ENCODE measurements at places on chromosomes 7 and 10. TPM values are rescaled to one million over a fixed set of nuclear protein-coding genes. Genes with fewer than 3 reads are reported as not detected.

The PRPS1L1 gene
- not detected for total RNA-seq

The BET1 gene
- total RNA-seq = 21.6 TPM

The DNAJB6 gene
- total RNA-seq = 137 TPM

The ENO4 gene
- total RNA-seq = not detected

The ASZ1 gene
- total RNA-seq = not detected

The TLX1 gene
- not detected for total RNA-seq

The WNT8B gene
- 0.24 TPM for total RNA-seq

The AGR2 gene
- total RNA-seq = not detected

The FBXO24 gene
- 0.41 TPM for total RNA-seq

- DNase-seq = no peak
Observed at GRCh38 chr7:155455776-155456737, 1.9 kb upstream of the EN2 start.

DNA sequence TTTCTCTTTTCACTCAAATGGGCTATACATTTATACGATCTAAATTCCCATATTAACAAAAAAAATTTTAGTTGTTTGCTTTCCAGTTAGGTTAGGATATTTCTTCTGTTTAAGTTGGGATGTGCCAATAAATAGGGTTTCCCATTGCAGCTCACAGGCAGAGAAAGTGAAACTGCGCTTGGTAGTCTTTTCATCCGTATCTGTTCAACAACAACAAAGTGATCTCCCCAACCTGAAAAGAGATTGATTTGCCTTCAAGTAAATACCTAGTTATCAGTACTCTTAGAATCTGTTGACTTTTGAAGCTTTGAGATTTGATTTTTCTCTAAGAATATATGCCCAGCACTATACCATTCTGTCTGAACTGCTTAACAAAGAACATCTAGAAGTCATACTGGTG lies 143.4 kb downstream of the DYNC1I1 start:
- no peak for DNase-seq

GRCh38 chr7:27260211-27260610 lies 17.6 kb downstream of the EVX1 start:
- no peak for DNase-seq

DNA sequence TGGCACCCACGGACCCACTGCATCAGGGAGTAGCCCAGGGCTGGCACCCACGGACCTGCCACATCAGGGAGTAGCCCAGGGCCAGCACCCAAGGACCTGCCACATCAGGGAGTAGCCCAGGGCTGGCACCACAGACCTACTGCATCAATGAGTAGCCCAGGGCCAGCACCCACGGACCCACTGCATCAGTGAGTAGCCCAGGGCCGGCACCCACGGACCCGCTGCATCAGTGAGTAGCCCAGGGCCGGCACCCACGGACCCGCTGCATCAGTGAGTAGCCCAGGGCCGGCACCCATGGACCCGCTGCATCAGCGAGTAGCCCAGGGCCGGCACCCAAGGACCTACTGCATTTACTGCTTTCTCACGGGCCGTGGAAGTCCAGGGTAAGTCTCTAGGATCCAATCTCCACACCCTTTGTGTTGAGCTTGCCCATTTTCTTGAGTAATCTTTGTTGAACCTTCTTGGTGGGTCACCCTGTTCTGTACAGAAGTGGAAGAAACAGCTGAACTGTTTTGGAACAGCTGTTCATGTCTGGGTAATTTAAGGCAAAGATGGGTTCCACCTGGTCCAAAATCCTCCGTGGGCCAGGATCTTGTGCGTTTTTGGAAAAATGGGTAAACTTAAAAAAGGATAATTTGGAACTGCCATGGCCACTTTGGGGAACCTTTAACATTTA lies 69.0 kb downstream of the VIPR2 start:
- DNase-seq = no peak

- DNase-seq = no peak
Observed at GRCh38 chr7:94632338-94633013, 23.5 kb downstream of the SGCE start.

- no peak for DNase-seq
Observed at GRCh38 chr7:26409661-26410547, 118.2 kb downstream of the SNX10 start.

GRCh38 chr10:77195101-77195500 lies 442.5 kb downstream of the KCNMA1 start:
- DNase-seq = no peak

- no peak for DNase-seq
Observed at GRCh38 chr10:73793456-73793855, 8.1 kb downstream of the ZSWIM8 start.

DNA sequence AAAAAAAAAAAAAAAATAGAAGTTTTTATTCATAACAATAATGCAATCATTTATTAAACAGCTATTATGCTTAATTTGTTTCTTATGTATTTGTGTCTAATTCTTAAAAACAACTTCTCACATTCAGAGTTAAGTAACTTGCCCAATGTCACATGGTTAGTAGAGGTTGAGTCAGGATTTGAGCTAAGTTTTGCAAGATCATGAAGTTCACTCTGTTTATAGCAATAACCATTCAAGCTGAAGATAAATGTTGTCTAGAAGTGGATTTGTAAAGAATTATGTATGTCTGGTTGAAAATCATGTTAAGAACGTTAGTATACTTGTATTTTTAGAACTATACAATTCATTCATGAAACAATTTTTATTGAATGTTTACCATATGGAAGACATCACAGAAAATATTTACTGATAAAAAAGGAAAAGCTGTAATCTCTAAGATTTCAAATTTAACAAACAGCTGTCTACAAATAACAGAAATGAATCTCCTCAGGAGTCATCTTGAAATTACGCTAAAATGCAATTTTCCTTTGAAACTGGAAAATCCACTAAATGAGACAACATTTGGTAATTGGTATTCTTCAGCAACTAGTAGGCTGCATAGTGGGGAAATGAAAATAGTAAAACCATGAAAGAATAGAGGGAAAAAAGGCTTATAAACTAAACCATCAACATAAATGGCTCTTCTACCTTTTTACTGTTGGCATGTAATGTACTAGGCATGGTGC lies 70.5 kb upstream of the AHR start:
- no peak for DNase-seq

DNA sequence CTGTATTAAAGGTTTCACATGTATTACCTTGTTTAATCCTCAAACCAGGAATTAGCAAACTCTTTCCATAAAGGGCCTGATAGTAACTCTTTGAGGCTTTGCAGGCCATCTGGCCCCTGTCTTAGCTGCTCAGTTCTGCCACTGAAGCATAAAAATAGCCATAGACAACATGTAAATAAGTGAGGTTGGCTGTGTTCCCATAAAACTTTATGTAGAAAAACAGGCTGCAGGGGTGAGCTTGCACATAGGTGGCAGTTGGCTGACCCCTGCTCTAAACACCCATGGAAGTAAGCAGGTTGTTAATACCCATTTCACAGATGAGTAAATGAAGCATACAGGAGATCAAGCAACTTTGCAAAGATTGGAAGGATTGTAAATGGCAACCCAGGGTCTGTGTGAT lies 1279.2 kb upstream of the AUTS2 start:
- DNase-seq = no peak

DNA sequence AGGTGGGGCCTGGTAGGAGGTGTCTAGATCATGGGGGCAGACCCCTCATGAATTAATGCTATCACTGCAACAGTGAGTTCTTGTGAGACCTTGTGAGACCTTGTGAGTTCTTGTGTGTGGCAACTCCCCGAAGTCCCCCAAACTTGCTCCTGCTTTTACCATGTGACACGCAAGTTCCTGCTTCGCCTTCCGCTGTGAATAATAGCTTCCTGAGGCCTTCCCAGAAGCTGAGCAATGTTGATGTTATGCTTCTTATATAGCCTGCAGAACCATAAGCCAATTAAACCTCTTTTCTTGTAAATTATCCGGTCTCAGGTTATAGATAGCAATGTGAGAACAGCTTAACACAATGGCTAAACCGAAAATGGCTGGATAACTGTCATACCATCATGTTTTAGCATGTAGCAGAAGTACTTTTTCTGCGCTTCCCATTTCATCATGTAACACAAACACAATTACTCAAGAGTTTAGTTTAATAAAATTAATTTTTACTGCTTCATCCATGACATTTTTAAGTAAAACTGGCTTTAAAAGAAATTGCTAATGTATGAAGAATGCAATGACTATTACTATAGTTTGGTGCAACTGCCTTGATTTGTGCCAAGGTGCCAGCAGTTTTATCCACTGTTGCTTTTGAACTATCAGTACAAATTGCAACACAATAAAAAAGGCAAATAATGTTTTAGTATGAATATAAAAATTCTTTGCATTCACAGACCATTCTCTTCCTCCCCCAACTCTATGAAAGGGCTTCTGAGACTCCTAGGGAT lies 87.7 kb upstream of the TMEM168 start:
- no peak for DNase-seq

GRCh38 chr10:34018129-34018528 lies 683.7 kb upstream of the NRP1 start:
- no peak for DNase-seq

DNA sequence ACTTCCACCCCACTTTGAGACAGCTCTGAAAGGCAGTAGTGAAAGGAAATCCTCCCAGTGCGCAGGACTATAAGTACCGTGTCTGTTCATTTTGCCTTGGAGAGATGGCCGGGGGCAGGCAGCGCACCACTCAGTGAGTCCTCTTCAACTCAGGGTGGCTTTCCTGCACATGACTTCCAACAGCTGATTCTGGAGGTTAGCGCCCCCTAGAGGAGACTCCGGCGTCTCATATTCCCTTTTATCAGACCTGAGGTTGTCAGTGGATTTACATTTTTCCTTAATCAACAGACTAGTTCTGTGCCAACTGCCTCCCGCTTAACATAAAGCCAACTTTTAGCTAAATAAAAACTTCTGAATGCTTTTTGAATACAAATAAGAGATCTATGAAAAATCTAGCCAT lies 101.0 kb downstream of the HERPUD2 start:
- DNase-seq = no peak

DNA sequence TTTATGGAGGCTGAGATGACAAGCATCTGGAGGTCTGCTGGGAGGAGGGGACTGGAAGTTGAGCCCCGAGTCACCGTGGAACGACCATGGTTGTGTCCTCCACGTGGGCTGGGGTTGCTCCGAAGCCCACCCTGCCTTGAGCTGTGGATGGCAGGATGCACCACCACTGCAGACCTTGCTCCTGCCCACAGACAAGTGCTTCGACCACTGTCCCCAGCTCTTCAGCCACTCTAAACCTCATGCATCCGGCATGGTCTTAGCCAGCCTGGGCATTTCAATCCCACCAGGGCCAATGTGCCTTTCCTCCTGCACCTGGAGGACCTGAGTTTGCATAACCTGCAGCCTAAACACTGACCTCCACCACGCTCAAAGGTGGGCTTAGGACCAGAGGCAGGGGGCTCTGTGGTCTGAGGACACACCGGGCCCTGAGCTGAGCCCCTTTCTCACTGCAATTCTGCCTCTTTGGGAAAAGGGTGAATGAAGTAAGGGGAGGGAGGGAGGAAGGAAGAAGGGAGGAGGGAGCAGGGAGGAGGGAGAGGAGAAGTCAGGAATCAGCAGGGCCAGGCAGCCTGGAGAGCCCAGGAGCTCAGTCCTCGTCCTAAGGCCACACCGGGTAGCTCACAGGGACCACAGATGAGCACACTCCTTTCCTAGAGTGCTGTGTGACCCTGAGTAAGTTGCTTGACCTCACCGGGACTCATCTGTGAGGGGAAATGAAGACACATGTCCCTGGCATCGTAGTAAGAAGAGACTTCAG lies 44.8 kb upstream of the DNAAF5 start:
- no peak for DNase-seq

DNA sequence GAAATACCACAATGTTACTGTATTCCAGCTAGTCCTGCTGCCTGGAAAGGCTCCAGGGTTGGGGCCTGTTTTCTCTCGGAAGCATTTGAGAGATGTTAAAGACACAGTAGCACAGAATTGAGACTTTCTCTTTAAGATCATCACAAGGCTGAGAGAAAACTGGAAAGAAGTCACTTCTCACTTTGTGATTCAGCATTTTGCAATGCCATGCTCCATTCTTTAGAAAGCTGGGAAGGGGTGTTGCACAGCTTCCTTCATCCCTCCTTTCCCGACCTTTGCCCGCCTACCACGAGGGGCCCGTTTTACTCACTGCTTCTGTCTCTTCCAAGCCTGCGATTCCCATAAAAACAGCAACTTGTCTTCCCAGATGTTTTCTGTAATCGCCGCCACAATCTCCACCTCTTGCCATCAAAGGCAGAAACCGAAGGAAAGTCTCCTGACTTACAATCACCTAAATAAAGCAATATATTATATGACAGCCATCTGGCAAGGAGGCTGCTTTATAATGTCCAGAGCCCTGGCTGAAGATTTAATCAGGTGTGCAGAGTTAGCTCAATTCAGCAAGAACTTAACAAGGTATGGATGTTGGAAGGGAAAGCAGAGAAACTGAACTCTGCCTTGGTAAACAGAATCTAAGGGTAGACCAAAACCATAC lies 18.9 kb downstream of the NOD1 start:
- no peak for DNase-seq

DNA sequence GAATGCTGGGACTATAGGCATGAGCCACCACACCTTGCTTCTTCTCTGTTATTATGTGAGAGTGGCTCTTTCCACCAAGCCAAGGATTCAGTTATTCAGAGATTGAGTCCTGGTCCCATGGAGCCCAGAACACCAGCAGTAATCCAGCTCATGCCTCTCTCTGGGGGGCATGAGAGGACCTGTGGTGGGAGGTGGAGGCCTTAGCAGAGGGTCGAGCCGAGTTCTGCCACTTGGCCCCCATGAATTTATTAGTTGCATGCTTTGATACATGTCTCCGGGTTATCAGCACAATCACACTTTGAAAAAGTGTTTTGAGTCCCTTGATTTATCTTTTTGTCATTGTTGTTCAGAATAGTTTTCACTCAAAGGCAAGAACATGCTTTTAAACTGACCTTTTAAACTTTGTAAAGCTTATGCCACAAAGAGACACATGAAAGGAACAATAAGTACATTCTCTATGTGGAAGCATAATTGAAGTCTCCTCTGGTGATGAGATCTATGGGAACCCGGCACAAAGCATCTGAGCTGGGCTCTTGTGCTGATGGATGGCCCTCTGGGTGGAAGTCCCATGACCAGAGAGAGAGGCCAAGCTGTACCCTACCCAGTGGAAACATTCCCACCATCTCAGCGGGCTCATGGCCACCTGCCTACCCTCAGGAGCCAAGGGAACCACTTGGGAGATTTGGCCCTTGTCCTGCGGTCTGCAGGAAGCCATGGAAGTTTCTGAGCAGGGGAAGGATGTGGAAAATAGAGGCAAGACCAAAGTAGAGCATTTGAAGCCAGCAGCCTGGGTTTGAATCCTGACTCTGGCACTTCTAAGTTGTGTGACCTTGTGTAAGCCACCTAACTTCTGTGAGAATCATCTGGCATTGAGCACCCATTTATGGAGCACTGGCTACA lies 53.9 kb downstream of the MINDY4 start:
- no peak for DNase-seq

- DNase-seq = no peak
Observed at GRCh38 chr7:128876127-128876526, 13.5 kb downstream of the ATP6V1F start.

GRCh38 chr7:13185139-13185538 lies 497.7 kb downstream of the ARL4A start:
- DNase-seq = no peak

DNA sequence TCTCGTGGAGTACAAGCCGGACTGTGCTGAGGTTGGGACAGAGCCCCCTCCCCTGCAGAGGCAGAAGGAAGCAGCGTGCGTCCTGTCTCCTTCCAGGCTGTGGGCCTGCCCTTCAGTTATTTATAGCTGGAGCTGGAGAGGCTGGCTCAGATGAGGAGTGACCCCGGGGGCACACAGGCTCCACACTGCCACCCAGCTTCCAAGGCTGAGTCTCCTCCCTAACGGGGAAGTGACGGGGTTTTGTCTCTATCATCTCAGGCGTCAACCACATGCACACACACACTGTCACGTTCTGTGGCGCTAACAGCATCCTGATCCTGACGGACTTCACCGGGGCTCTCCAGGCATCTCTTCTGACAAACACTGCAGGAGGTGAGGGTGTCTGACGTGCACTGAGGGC lies 25.4 kb downstream of the AMZ1 start:
- DNase-seq = no peak

All from activated T-helper 1 cell treated with anti-CD3 and anti-CD28 coated beads, Interleukin-12 subunit alpha, Interleukin-12 subunit beta, Interleukin-2, Interleukin-4 antibody, amounts not matched to agents 30 ng/mL and 10 ng/mL and 1 ng/mL, durations not matched to agents 14 hours and 24 hours and 36 hours (primary cell).